ENCODE measurements at places on chromosomes 12 and 14.

- no peak for DNase-seq
Observed at GRCh38 chr14:80679273-80679672, 262.3 kb downstream of the CEP128 start.

DNA sequence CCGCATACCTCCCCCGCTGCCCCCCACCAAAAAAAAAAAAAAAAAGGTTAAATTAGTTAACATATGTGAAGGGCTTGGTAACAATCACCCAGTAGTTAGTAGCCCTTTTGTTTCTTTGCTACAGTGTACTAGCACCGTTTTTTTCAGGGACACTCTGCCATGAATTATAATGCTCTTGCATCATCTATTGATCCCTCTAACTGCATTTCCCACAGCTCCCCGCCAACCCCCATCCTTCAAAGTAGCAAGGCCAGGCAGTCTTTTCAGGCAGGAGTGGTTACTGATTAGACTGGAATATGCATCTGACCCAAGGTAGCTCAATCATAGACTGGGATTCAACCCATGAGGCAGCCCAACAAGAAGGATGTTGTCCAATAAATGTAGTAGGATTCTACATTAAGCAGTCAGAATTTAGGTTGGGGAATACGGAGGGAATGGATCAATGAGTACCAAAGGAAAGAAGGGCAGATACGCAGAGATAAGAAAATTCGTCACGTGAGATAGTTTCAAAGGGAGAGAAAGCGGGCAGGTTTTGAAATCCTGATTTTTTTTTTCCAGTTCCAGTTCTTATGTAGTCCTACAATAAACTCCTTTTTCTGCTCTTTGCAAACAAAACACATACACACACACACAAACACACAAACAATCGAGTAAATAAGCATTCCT lies 39.8 kb upstream of the CRACR2A start:
- DNase-seq, result no peak

DNA sequence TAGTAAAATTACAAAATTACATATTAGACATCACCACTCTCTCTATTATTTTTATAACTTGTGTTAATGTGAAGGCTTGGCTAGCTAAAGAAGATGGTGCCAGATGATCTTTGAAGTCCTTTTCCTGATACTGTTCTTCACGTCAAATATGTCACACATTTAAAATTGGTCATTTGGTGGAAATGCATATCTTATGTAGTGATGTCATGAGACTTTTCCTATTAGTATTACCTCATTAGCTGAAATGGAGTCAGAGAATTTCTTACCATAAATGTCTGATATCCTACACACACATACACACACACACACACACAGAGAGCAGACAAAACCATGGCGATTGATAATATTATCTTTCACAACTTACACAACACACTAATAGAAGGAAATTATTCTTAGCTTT lies 124.8 kb upstream of the PTPRB start:
- DNase-seq, result no peak

DNA sequence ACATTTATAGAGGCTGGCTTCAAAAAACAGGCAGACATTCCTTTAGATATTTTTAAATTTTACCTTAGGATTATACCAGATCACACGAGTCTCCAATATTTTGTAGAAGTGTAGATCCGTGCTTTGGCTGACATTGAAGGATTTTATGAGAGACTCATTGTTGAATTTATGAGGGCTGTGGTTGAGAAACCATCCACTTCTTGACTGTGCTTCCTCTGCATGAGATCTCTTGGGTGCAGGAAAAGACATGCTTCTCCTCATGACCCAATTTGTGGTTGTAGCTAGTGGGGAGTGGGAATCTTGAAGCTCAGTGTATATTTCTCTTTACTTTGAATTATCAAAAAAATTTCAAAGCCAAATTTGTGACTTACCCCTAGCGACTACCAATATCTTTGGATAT lies 36.7 kb upstream of the NKX2-8 start:
- DNase-seq, result no peak

DNA sequence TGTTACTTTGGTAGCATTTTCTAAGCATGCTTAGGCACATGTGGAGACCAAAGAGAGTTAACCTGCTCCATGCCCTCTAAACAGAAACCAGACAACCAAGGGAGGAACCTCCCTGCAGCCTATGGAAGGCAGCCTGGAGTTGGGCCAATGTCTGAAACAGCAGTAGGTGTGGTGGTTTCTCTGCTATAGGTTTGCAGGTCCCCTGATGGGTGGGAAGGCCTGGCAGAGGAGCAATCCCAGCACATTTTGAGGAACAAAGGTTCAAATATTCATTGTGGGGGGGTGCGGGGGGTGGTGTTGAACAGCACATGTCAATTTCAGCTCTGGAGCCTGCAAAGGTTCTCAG lies 65.4 kb downstream of the DACT1 start:
- DNase-seq, result no peak

All from activated CD8-positive, alpha-beta memory T cell treated with anti-CD3 and anti-CD28 coated beads for 48 hours (primary cell).